ENCODE measurements at places on chromosomes 16 and 17.

DNA sequence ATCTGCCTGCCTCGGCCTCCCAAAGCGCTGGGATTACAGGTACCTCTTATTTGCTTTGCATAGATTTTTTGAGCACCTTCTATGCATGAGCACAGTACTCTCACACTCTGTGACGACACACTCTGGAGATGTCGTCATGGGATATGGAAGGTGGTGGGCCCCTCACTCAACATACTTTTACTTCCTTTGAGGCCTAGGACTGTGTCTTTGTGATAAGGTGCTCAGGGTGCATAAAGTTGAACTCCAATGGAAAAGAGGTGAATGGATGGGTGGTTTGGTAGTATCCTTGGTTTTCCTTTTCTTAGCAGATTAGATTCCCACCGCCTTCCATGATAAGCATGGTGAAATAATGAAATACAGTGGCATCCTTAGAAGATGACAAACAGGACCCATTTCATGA is 6.1 kb upstream of the CDK5RAP3 start:
- DNase-seq, result no peak

GRCh38 chr16:86761111-86762031 is 183.0 kb downstream of the FOXL1 start:
- peak; percentile 69 for DNase-seq

GRCh38 chr16:84955427-84955826 is 55.9 kb downstream of the ZDHHC7 start:
- DNase-seq, result no peak

- DNase-seq, result no peak
Measured at GRCh38 chr17:50830994-50831393, 4.4 kb upstream of the WFIKKN2 start.

DNA sequence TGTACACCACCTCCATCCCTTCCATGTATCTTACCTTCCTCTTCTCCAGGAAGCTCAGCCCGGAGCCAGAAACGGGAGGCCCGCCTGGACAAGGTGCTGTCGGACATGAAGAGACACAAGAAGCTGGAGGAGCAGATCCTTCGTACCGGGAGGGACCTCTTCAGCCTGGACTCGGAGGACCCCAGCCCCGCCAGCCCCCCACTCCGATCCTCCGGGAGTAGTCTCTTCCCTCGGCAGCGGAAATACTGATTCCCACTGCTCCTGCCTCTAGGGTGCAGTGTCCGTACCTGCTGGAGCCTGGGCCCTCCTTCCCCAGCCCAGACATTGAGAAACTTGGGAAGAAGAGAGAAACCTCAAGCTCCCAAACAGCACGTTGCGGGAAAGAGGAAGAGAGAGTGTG is 756 bp upstream of the MVP start:
- DNase-seq, result no peak

DNA sequence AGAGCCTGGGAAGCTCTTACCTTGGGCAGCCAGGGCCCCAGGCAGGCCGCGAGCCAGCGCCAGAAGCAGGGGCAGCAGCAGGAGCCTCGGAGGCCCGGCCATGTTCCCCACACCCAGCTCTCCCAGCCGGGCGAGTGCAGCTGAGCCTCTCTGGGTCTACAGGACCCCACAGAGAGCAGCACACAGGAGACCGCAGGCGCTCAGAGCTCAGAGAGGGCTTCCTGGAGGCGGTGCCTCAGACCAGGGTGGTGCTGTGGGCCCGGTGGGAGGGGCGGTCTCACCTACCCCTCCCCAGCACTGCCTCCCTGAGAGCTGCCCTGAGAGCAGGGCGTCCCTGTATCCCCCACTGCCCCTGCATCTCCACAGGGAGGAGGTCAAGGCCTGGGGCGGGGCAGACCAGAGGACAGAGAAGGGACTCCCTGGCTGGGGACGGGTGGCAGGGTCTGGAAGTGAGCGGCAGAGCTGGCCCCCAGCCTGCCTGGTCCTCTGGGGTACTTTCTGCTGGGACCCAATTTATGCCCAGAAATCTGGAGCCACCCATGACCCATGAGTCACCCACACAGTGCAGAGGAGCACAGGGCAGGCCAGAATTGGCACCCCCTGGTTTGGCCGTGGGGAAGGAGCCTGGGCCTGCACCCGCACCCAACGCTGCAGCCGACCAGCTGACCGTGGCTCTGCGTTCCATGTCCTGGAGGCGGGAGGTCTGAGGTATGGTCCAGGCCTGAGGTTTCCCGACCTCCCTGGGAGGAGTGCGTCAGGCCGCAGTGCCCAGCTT is at the start of gene CD7:
TSS of gene CD7 (minus strand) at position 215 of the 775 bp plus-strand sequence. CDS start at position 102, 113 bp downstream.
- DNase-seq, result no peak

GRCh38 chr17:65139101-65139764 is 2.1 kb downstream of the RGS9 start:
- no peak for DNase-seq

- DNase-seq, result peak; percentile 97
Measured at GRCh38 chr17:62824290-62825131, 16.4 kb upstream of the MARCHF10 start.

DNA sequence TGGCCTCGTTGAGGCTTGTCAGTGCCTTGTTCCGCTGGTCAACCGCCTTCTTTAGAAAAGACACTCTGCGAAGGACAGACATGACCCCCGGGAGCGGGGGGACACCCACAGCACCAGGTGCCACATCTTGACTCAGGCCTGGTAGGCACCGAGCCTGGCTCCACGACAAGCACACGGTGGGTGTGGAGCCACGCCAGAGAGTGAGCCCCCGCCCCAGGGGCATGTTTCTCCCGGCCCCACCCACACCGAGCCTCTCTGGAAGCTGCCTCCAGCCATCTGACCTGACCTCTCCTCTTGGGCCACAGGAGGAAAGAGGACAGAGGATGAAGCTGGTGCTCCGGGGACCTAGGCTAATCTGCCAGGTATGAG is 4.6 kb downstream of the FAAP100 start:
- no peak for DNase-seq

GRCh38 chr17:33964344-33964979 is 290.6 kb upstream of the CCL2 start:
- DNase-seq, result no peak

DNA sequence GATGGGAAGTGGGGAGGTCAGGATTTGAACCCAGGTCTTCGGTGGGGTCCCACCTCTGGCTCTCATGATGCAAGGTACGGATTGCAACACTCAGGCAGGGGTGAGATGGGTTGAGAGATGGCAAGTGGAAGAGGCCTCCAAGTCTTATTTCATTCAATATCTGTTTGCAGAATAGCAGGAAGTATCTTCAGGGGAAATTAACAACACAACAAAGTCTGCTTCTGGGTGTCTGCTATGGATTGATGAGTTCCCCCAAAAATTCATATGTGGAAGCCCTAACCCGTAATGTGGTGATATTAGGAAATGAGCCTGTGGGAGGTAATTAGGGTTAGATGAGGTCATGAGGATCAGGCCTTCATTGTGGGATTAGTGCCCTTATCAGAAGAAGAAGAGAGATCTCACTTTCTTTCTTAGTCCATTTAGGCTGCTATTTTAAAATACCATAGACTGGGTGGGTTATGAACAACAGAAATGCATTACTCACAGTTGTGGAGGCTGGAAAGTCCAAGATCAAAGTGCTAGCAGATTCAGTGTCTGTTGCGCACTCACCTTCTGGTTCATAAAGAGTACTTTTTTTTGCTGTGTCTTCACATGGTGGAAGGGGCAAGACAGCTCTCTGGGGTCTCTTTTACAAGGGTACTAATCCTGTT is 4.4 kb upstream of the CD300H start:
- DNase-seq, result no peak

DNA sequence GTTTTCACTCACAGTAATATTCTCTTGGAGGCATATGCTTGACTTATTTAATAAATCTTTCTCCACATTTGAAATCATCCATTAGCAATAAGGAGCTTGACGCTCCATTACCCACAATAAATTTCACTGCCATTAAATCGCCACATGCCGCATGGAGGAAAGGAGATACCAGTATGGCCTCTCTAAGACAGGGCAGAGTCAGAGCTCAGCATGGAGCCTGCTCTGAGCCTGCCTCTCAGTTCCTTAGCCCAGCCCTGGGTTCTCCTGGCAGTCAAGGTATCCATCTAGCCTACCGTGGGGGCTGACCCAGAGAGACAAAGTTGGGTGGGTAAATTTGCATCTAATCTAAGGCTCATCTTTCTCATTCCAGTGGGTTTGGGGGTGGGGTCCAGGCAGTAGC is 80.3 kb upstream of the CES5A start:
- DNase-seq, result no peak

- no peak for DNase-seq
Measured at GRCh38 chr16:73390491-73390890, 342.6 kb upstream of the ZFHX3 start.

DNA sequence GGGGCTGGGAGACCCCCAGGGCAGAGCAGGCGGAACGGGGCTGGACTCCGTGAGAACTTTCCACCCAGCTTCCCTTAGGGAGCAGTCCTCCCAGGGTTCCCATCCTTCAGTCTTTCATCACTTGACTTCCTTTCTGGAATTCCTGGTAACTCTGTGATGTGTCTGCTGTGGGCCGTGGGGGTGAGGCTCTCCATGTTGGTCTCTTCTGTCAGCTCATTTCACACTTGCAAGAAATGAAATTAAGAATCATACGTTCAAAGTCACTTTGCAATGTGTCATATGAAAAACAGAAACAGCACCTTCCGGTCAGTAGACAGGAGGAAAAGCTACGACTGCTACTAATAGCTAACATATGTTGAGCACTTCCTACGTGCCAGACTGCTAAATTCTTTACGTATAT is 5.4 kb upstream of the BBS2 start:
- DNase-seq, result no peak

GRCh38 chr17:8212312-8213180 is 2.2 kb upstream of the AURKB start:
- peak; percentile 81 for DNase-seq

DNA sequence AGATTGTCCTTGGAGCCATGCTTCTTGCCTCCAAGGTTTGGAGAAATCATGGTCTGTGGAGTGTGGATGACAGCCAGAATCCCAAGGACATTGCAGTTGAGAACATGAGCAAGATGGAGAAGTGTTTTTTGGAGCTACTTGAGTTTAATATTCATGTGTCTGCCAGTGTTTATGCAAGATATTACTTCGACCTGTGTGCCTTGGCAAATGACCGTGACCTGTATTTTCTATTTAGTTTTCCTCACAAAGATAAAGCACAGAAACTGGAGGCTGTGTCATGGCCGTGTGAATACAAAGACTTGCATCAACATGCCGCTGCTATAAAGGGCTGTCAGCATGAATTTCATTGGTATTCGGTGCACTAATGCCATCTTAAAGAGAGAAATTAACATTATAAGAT is 9.0 kb downstream of the GGA2 start:
- no peak for DNase-seq

- DNase-seq, result peak; percentile 86
Measured at GRCh38 chr17:1197379-1197778, 17.6 kb upstream of the ABR start.

- peak; percentile 91 for DNase-seq
Measured at GRCh38 chr17:56125830-56126819, 27.1 kb upstream of the ANKFN1 start.

DNA sequence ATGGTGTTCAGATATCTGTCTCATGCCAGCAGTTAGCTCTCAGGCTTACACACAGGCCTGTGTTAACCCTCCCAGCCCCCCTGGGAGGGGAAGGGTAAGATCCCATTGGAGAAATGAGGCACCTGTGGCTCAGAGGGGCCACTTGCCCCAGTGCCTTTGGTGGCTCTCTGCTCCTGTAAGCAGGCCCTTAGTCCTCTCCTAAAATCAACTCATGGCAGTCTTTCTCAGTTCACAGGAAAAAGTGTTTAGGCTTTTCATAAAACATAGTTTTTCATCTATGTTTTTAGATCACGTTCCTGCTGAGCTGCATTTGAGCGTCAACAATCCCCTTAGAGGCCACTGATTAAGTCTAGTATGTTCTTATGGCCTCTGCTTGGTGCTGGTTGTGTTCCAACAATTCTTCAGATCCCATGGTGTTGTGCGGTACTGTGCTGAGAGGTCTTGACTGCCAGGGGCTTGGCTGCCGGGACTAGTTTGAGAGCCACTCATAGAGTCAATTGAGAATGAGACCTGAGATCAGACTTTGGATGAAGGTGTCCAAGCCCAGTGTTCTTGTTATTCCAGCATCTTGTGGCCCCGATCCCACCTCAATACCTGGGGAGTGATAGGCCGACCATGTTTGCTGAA is 10.6 kb downstream of the TAOK2 start:
- no peak for DNase-seq

DNA sequence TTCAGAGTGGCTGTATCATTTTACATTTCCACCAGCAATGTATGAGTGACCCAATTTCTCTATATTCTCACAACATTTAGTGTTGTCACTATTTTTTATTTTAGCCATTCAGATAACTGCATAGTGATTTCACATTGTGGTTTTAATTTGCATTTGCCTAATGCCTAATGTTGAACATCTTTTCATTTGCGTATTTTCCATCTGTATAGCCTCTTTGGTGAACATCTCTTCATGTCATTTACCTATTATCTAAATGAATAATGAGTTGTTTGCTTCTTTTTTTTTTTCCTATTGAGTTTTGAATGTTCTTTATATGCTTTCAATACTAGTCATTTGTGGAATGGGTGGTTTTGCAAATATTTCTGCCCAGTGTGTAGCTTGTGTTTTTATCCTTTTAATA is 120.9 kb upstream of the CPHXL start:
- no peak for DNase-seq

DNA sequence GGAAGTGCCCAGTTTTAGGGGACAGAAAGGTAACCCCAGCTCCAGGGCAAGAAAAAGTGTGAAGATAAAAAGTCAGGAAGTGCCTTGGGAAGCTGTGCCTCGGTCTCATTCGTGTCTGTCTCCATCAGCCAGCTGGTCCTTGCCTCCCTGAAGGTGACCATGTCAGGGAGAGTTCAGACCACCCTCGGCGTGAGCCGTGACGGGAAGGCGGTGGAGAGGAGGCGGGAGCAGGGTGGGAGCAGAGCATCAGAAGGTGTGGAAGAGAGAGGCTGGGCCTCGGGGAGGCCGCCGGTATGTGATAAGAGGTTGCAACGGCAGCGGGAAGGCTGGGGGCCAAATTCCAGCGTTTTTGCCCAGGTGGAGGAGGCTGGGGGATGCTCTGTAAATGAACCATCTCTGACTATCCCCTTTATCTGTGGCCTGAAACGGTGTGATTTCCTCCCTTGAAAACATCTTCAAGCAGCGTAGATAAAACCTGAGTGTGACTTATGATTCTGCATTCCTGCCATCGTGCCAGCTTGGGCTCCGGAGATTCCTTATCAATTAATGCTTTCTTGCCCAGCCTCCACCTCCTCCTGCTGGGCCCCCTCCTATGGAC is 251.8 kb downstream of the IRF8 start:
- DNase-seq, result no peak

GRCh38 chr17:56699186-56699894 is 105.8 kb downstream of the NOG start:
- peak; percentile 98 for DNase-seq

GRCh38 chr17:38715216-38715943 is 10.3 kb downstream of the MLLT6 start:
- DNase-seq, result no peak

GRCh38 chr16:80164966-80165550 is 375.7 kb upstream of the DYNLRB2 start:
- DNase-seq, result no peak

GRCh38 chr17:45940826-45941225 is 46.5 kb downstream of the MAPT start:
- DNase-seq, result no peak
